NCI-H1436 (cell line): ENCODE measurements at places on chromosomes 6 and 20.

DNA sequence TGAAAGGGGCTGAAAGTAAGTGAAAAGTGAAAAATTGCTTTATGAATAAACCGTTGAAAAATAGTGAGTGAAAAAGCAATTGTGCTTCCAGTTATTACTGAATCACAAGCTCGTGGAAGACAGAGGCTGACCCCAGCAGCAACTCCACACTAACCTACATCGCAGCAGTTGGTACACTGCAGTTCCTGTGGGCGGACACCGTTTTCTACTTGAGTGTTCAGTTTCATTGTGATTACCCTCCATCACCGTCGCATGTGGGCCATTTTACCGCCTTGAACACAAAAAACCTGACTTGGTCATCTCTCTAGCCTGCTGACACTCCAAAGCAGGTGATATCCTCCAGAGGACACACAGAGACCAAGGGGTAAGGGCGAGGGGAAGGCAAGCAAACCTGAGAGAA, 28.4 kb downstream of the PRDM1 start:
- DNase-seq = no peak

DNA sequence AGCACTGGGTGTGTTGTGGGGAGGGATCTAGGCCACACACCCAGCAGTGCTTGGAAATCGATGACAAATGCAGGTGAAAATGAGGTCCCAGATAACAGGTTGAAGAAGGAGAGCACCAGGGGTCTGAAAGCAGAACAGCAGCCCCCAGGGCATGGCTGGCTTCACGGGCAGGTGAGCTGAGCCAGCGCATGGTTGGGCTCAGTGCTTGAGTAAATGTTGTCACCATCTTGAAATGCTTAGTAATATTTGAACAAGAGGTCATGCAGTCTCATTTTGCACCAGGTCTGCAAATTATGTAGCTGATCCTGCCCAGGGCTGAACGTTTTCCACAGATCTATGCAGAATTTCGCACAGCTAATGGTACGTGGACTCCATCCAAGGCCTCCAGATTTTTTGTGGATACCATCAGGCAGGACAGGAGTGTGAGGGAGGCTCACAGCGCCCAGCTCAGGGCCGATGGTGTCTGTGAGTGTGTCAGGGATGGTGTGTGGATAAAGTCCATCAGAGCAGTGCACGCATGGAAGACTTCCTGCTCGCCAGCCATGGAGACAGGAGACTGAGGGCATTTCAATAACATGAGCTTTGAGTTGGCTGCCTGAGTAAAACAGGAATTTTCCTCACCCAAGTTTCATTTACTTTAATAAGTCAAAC, 53.1 kb upstream of the SNX9 start:
- no peak for DNase-seq

DNA sequence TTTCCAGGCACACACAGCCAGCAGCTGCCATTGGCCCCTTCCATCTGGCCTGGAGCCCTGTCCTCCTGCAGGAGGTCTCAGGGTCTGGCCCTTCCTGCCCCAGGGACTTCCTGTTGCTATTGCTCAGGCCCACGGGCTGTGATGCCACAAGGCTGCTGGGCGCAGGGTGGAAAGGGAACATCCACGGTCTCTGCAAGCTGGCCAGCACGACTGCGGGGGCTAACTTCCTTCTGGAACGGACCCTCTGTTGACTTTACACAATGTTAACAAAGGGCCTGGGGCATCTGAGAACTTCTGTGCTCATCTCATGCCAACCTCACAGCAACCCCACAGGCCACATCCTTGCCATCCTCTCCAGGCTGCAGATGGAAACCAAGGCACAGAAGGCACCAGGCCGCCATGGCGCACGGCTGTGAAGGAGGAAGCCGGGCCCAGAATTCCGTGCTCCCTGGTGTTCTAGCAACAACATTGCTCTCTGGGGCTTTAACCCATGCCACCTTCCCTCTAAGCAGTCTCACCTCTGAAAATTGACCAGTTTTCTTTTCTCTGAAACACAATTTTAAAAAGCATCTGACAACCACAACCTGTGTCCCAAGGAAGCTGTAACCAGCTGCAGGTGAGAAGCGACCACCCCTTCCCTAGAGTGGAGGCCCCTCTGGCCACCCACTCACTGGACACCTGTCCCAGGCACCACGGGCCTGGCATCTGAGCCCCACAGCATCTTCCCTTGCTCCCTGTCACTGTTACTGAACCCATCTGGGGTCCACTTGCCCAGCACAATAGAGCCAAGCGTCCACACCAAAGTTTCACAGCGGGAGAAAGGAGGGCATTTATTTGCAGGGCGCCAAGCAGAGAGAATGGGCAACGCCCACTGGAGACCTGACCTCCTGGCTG, 261.3 kb downstream of the CDH4 start:
- no peak for DNase-seq

- DNase-seq = no peak
Measured at GRCh38 chr6:128327890-128328289, 192.5 kb downstream of the PTPRK start.

- no peak for DNase-seq
Measured at GRCh38 chr6:53437557-53438202, 88.9 kb upstream of the ELOVL5 start.

DNA sequence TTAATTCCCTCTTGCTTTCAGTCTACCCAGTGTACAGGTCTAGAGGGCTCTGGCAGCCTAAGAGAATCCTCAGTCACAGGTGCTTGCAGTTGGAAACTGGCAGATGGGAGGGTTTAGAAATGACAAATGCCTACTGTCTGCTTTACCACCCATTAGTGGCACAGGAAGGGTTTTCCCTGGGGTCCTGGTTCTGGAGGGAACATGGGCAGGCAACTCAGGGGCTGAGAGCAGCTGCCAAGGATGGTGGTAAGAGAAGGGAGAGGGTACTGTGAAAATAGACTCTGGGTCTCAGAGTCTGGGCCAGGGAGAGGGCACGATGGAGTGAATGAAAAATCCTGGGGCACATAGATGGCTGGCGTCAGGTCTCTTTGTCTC, 103.5 kb downstream of the TCP11 start:
- DNase-seq = no peak

DNA sequence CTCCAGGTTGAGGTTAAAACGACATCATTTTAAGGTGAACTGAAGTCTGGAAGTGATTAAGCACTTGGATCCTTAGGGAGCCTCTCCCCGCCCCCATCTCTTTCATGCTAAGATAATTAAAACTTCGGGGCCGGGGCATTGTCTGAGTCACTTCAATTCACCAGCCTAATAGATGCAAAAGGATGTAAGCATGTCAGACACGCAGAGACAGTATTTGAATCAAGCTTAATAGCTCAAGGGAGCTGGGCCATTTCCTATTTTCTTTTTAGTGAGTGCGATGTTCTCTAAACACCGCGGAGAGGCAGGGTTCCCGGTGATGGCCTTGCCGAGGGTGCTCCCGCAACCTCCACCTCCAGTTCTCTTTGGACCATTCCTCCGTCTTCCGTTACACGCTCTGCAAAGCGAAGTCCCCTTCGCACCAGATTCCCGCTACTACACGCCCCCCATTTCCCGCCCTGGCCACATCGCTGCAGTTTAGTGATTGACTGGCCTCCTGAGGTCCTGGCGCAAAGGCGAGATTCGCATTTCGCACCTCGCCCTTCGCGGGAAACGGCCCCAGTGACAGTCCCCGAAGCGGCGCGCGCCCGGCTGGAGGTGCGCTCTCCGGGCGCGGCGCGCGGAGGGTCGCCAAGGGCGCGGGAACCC, 516 bp upstream of the IRF4 start:
- no peak for DNase-seq

- no peak for DNase-seq
Measured at GRCh38 chr20:408843-409696, 971 bp downstream of the RBCK1 start.

- peak; percentile 54 for DNase-seq
Measured at GRCh38 chr6:72505446-72505845, 116.4 kb upstream of the KCNQ5 start.

DNA sequence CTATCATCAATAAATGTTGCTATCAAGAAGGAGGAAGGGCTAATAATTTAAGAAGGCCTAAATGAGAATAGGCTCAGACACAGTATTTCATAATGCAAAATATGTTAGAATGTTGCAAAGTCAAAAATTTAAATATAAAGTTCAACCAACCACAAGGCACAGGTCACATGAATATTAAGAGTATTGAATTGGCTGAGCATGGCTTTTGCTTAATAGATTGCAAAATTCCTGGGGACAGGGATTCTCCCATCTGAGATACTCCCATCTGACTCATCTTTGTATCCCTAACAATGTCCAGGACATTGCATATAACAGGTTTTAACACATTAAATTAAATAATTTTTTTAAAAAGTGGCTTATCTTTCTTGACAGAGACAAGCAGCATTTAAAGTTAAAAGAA, 32.9 kb upstream of the UTRN start:
- DNase-seq = no peak

DNA sequence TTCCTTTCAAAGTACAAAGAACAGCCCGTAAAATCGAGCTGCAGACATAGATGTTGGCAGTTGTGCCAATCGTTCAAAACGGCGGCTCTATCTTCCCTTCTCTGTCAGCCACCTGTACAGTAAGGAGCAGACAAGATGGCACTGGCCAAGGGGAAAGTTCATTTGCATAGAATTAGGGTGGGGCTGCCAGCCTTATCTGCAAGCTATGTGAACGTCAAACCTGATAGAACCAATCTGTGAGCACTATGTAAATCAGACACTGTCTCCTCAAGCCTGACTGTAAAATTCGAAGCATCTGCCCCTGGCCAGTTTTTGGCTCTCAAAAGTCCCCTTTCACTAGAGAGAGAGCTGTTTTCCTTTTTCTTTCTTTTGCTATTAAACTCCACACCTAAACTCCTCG, 374.5 kb downstream of the EPM2A start:
- DNase-seq = no peak

- DNase-seq = no peak
Measured at GRCh38 chr20:926670-927069, 10.5 kb upstream of the ANGPT4 start.

DNA sequence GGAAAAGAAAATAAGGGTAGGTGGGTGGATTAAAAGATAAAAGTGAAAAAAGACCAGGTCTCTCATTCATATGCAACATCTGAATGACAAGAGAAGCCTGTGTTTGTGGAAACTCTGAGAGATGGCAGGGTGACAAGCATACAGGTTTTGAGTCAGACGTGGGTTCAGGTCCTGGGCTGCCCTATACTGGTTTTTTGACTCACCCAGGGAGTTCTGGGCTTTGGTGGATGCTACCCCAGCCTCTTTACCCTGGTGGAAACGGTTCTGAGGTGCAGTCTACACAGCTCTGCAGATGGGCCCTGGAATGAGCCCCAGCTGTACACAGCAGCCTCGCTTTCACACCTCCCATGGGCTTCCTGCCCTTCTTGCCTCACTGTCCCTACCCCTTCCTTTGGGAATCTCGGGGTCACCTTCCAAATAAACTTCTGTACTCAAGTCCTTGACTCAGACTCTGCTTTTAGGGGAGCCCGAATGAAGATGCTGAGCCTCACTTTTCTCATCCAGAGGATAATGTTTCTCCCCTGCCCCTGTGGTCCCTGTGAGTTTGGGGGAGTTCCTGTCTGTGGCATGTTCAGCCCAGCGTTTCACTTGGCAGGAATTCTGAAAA, 77.7 kb upstream of the CLDN20 start:
- DNase-seq = no peak

DNA sequence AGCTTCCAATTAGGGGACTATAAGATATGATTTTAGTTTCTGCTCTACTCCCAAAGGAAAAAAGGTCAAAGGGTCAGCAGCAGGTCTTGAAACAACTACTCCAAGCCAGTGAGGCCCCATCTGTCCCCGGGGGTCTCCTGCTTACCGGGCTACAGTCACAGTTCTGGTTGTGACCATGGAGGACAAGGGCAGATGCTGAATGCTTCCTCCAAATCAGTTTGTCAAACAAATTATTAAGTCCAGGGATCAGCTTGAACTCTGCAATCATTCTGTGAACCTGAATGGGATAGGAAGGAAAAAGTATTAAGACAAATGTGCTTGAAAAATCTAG, 60.2 kb downstream of the MYH7B start:
- DNase-seq = no peak
